ENCODE measurements at places on chromosomes 5 and 9.

DNA sequence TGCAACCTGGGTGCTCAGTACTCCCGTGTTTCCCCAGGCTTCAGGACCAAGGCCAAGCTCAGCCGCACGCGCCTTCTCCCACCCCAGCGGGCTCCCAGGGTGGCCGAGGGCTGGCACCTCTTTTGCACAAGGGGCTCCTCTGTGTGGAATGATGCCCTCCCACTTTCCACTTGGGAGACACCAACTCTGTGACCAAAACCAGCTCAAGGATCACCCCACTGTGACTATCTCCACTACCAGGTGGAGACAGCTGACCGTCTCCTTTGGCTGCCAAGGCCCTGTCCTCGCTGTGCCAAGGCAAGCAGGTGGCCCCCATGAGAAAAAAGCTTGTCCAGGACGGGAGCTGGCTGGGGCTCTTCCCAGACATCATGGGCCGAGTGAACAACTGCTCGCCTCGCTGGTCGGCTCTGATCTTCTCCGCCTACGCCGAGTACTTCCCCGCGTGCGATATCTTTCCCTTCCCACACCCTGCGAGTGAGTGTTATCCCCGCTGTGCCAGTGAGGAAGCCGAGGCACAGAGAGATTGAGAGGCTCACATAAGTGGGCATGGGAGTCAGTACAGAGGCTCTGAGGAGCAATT lies 132.8 kb downstream of the ZNF354C start:
- no peak for DNase-seq

- peak; percentile 29 for DNase-seq
These were observed 34.7 kb downstream of the C9orf152 start for GRCh38 chr9:110173322-110173642.

GRCh38 chr9:97790542-97790941 lies 62.5 kb upstream of the FOXE1 start:
- no peak for DNase-seq

DNA sequence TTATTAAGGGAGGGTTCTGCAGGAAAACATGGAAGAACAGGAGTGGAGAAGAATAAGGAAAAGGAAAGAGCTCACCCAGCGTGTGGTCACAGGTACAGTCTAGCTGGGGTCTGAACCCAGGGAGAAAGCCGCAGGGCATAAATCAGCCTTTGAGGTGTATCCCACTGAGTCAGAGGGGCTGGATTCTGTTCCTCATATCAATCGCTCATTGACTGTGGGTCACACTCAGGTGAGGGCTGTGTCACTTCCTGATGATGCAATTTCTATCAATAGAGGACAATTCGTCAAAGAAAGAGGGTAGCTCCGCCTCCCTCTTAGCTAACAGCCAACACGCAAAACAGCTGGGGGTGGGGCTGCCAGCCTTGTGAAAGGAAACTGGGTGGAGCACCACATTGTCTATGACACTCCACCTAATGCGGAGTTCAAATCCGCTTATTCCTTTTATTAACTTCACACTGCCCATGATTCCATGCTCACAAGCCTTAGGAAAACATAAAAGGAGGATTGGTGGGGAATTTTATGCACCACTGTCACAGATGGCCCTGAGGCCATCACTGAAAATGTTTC lies 176.2 kb downstream of the ICE1 start:
- DNase-seq = no peak

GRCh38 chr9:35937227-35937626 lies 20.7 kb downstream of the OR2S2 start:
- DNase-seq = no peak

DNA sequence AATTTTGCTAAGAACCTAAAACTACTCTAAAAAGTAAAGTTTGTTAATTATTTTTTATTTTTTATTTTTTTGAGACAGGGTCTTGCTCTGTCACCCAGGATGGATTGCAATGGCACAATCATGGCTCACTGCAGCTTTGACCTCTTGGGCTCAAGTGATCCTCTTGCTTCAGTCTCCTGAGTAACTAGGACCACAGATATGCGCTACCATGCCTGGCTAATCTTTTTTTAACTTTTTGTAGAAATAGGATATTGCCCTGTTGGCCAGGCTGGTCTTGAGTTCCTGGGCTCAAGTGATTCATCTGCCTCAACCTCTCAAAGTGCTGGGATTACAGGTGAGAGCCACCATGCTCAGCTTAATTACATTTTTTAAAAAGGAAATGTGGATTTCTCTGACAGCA lies 45.8 kb downstream of the PDE6A start:
- no peak for DNase-seq

GRCh38 chr9:83981126-83981871 lies 694 bp downstream of the RMI1 start:
- no peak for DNase-seq

DNA sequence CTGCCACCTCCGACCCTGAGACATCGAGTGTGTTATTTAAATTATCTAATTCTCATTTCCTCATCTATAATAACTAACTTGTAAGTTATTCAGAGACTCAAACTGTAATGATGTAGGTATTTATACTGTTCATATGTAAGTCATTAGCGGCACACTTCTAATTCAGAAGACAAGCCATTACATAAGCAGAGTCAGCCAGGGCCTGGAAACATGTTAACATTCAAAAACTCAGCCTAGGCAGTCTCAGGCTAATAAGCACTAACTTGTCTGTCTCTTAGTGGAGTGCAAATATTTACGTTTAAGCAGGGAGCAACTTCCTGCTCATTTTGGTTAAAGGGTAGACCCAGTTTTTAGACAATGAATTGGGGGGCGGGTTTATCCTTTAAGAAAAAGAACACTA lies 598.4 kb downstream of the ACTL7B start:
- DNase-seq = no peak

- no peak for DNase-seq
These were observed 18.5 kb downstream of the ATOX1 start for GRCh38 chr5:151739939-151740335.

DNA sequence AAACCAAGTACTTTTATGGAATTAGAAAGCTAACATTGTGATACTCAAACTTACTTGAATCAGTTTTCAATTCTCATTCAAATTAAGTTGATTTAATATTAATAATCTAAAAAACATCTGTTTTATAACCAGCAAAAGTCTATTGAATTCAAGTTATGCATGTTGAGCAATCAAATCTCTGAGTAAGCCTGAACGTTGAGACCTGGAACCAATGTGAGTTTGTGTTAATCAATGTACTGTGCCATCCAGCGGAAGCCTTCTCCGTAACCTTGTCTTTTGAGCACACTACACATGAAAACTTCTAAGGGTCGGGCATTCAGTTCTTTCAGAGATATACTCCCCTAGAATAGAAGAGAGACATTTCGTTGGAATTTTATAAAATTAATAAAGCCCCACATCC lies 25.9 kb downstream of the SAR1B start:
- DNase-seq = no peak

DNA sequence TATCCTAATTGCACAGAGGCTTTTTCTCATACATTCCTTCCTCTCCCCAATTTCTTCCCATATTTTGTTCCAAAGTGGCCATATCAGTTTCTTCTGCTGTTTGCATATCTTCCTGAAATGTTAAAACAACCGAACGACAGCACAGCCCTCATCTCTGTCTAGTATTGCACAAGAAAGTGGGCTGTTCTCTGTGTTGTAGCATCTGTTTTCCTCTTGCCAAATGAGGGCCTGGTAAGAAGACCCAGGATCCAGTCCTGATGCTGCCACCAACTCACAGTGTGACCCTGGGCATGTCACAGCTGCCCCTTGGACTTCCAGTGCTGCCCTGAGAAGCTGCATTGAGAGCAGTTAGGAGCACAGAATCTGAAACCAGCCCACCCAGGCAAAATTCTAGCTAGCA lies 4.1 kb downstream of the SLC31A2 start:
- DNase-seq = no peak

GRCh38 chr9:124475868-124476690 lies 25.8 kb downstream of the ADGRD2 start:
- no peak for DNase-seq

DNA sequence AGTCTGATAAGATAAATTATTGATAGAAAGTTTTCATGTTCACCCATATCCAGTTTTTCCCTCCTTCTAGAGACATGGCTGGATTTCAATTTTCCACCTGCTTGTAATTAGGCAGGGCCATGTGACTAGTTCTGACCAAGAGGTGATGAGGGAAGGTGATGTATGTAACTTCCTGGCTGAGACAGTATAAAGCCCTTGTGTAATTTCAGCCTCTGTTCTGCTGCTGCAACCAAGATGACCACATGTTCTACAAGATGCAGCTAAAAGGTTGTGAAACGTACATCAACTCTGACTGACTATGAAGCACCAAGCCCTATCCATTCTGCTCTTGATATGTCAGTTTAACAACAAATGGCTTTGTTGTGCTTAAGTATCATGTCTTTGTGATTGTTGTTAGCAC lies 376.5 kb upstream of the DAB2 start:
- DNase-seq = no peak

DNA sequence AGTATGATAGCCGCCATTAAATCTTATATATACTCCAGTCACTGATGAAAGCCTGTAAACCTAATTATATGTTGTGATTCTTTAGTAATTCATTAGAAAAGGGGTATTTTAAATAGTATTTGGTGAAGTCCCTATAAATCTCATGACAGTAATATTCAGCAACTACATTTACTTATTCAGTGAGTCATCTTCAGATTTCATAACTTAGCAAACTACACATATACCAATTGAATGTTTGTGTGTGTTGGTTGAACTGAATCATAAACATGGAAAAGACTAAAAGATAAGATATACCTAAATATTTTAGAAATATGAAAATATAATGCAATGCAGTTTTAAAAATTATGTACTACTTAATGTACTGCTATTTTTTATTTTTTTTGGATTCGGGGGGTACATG lies 1050.4 kb downstream of the MAT2B start:
- no peak for DNase-seq

- DNase-seq = no peak
These were observed 9.7 kb upstream of the RXRA start for GRCh38 chr9:134316449-134317160.

- no peak for DNase-seq
These were observed 89.3 kb upstream of the SLIT3 start for GRCh38 chr5:169390265-169390664.

GRCh38 chr5:65758546-65759144 lies 36.6 kb downstream of the NLN start:
- DNase-seq = no peak

DNA sequence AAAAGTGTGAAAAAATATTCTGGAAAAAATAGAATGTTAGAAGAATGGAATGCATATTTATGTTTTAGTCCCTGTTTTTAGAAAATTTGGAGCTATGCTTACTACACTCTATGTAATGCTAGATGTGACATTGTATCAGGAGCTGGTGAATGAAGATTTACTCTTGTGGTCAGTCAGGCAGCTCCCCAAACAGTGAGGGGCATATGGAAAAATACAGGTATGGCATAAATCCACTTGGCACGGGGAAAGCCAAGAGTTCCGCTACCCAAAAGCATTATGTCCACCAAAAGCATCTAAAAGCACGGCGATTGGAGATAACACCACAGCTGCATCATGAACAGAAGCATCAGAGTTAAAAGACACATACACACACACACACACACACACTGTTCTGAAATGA lies 220.2 kb upstream of the KLF9 start:
- DNase-seq = no peak

DNA sequence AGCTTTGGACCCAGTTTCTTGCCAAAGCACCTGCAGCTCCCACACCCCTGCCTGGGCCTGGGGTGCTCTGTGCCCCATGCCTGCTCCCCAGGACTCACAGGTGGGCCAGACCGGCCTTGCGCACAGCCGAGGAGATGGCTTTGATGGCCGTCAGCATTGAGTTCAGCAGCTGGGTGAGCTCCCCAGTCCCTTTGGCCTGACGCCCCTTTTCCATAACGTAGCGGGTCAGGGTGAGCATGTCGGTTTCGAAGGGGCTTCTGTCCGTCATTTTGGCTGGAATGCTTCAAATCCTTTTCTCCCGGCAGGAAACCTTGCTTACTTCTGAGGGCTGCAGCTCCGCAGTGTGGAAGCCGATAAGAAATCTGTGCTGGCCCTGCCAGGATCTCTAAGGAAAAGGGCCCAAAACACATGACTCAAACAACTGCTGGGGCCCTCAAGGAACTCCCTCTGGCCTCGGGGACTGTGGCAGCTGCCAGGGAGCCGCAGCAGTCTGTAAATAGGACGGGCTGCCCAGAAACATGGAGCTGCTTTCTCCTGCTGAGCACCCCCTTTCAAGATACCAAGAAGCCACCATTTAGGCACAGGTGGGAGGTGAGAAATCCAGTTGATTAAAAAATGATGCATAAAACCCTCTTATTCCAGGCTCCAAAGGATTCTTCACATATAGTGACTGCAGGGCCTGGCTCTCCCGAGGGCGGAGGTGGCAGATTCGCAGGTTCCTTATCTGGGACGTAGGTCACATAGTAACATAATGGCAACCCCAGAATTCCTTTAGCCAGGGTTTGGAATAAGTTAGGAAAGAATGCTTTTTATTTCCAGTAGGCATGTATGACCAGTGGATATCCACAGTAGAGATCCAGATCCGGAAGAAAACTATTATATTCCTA lies at the start of gene FBP2:
Gene FBP2, minus strand, starts transcription at position 366 of the 887 bp plus-strand sequence. Its CDS starts 98 bp downstream, at position 268.
- DNase-seq = peak; percentile 64

- no peak for DNase-seq
These were observed 93.5 kb downstream of the FOXD1 start for GRCh38 chr5:73355108-73355507.

DNA sequence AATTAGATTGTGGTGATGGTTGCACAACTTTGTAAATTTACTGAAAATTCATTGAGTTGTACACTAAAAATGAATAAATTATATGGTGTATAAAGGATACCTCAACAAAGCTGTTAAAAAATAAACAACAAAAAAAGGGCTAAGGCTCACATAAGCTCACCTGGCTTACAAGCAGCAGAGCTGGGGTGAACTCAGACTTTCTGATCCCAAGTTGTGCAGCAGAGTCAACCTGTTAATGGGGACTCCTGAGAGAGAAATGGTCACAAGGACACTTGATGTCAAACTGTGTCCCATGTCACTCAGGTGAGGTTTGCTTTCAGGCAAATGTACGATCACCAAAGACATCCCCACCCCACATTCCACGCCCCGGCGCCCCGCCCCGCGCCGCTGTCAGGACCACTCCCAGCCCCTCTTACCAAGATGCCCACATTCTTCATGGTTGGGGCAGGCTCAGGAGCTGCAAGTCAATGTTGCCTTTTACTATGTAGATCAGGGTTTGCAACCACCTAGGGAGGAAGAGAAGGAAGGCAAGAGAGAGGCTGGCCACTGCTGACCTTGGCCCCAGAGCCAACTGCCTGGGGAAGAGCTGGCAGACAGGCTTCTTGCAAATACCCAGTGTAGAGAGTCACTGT lies 22.4 kb upstream of the SLC36A1 start:
- DNase-seq = no peak

DNA sequence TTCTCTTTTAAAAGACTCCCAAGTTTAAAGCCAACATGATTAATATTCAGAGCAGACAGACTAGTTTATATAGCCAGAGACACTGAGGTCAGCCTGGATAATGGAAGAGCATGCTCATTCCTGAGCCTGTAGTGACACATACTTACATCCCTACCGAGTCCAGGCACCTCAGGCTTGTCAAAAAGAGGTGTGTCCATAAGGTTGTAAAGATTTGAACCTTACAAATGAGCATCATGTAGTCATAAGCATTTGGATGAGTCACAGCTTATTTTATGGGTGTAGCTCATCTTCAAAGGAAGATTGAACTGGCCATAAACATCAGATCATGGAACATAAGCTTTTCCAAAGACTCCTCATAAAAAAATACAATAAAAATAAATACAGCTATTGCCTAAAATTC lies 333.5 kb downstream of the EFNA5 start:
- no peak for DNase-seq

Data from coronary artery (tissue), 2 donors.